ENCODE measurements at places on chromosomes 3 and 15. TPM values are rescaled to one million over a fixed set of nuclear protein-coding genes. Genes with fewer than 3 reads are reported as not detected.

DNA sequence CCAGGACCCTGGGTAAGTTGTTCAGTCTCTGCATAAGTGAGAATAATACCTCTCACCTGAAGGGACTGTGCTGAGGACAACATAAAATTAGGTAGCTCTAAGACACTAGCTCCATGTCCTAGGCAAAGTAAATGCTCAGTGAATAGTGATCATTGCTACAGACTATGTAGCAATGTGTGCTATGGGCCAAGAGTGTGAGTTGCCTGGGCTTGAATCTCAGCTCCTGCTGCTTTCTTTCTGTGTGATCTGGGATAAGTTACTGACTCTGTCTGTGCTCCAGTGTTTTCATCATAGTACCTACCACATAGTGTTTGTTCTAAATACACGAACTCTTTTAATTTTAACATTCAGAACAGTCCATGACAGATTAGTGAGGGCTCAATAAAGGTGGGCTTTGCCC lies 81.1 kb upstream of the MFGE8 start:
- no peak overlapping the region for H3K27ac ChIP-seq
- no peaks in the 10 kb centered on the region for H3K36me3 ChIP-seq
- H3K27me3 ChIP-seq, result no peaks in the 10 kb centered on the region
- H3K4me3 ChIP-seq, result no peak overlapping the region
- peaks cover 10% of the 10 kb centered on the region for H3K4me1 ChIP-seq
- DNase-seq, result no peak

DNA sequence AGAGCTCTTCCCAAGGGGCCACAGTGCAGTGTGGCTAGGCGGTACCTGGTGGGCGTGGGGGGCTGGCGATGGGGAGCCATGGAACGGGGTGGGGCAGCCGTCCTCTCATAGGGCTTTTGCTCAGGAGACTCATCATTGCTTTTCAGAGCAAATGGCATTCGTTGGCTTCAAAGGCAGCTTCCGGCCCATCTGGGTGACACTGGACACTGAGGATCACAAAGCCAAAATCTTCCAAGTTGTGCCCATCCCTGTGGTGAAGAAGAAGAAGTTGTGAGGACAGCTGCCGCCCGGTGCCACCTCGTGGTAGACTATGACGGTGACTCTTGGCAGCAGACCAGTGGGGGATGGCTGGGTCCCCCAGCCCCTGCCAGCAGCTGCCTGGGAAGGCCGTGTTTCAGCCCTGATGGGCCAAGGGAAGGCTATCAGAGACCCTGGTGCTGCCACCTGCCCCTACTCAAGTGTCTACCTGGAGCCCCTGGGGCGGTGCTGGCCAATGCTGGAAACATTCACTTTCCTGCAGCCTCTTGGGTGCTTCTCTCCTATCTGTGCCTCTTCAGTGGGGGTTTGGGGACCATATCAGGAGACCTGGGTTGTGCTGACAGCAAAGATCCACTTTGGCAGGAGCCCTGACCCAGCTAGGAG lies 40.8 kb downstream of the MESD start:
- no peak overlapping the region for H3K27ac ChIP-seq
- DNase-seq, result no peak
- H3K36me3 ChIP-seq, result peaks cover 10% of the 10 kb centered on the region
- H3K4me1 ChIP-seq, result no peaks in the 10 kb centered on the region
- no peak overlapping the region for H3K4me3 ChIP-seq
- no peaks in the 10 kb centered on the region for H3K27me3 ChIP-seq

DNA sequence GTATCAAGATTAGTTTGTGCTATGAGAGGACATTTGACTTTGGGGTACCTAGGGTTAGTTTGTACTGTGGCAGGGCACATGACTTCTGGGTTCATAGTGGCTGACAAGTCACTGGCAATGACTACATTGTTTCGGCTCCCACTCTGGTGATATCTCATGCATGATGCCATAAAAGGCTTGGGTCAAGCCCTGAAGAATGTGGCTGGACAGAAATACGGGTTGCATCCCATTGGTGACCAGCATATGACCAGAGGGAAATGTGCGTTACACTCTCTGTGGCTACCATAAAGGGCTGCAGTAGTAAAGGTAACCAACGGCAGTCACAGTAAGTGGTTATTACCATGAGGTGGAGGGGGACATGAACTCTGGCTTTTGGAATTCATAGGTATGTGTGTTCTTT lies 18.4 kb downstream of the THOC7 start:
- no peaks in the 10 kb centered on the region for H3K4me1 ChIP-seq
- H3K36me3 ChIP-seq, result no peaks in the 10 kb centered on the region

DNA sequence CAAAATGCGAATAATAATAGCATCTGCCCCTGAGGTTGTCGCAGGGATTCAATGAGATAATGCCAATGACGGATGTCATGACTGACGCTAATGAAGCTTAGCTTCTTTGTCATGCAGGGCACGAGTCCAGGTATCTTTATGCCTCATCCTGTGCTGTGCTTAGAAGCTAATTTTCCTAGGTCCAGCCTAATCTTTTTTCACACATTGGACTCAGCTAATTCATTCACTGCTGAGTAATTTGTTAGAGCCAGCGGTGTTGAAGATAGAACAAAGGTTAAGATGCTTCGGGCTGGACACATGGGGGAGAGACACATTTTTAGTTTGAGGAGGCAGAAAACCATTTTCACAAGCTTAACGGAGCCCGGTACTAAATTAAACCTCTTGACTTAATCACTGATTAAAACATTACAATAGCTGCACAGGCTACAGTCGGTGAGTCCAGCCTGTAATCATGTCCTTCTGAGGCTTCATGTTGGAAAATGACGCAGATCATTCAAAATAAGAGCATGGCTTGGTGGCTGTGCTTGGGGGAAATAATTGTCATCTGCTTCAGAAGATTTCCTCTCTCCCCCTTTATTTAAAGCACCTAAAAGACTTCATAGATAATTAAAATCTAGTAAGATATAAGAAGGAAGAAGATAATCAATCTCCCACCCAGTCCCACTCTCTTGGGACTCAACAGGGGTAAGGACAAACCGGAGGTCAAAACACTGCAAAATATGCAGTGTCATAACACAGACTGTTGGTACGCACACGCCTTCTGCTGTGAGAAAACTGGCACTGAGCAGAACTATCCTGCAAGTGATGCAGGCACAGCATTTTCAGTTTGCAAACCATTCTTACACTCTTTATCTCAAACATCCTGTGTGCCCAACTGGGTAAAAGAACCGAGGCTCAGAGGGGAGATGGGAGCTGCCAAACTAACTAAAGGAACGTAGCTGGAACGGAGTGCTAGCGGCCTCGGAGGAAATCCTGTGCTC lies 3.3 kb upstream of the CCDC174 start:
- no peaks in the 10 kb centered on the region for H3K36me3 ChIP-seq
- no peak overlapping the region for H3K27ac ChIP-seq
- DNase-seq, result no peak
- H3K4me3 ChIP-seq, result no peak overlapping the region
- H3K4me1 ChIP-seq, result no peaks in the 10 kb centered on the region

DNA sequence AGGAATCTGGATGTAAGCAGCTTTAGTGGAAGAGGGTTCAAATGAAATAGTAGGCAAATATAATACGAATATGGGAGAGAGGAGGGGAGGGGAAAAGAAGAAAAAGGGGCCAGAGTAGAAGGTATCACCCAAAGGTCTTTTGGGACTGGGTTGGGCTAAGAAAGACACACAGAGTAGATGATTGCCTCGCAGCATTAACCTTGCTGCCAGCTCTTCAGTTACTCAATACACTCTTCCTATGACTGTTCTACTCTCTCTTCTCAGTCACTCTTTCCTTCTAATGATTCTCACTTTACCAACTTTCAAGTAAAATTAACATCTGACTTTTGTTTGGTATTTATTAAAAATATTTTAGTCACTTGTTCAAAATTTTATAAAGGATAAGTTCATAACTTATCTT lies 52.8 kb downstream of the CLASP2 start:
- no peaks in the 10 kb centered on the region for H3K27me3 ChIP-seq
- peaks cover 9% of the 10 kb centered on the region for H3K4me1 ChIP-seq
- no peaks in the 10 kb centered on the region for H3K36me3 ChIP-seq
- no peak for DNase-seq
- H3K4me3 ChIP-seq, result no peak overlapping the region

GRCh38 chr15:60020736-60021135 lies 16.6 kb downstream of the FOXB1 start:
- no peak for DNase-seq
- H3K27me3 ChIP-seq, result peaks cover 6% of the 10 kb centered on the region
- no peak overlapping the region for H3K4me3 ChIP-seq

GRCh38 chr15:99616129-99616528 lies 50.3 kb downstream of the MEF2A start:
- H3K36me3 ChIP-seq, result no peaks in the 10 kb centered on the region
- no peaks in the 10 kb centered on the region for H3K27me3 ChIP-seq
- H3K4me1 ChIP-seq, result peaks cover 5% of the 10 kb centered on the region
- H3K27ac ChIP-seq, result no peak overlapping the region

DNA sequence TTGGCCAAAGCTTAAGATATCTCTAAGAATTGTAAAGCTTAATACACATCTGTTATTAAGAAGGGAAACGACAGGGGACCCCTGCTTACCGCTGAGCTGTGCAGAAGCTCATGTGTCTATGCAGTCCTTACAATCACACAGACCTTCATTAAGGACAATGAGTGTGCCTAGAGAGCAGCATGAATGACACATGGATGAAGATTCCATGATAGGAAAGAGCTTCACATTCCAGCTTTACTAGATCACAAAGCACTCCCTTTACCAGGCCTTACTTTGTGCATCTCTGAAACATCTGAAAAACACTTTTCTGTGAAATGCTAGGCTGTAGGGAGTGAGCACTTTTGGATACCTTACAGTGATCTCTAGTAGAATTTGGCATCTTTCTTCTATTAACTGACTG lies 32.0 kb downstream of the RNF168 start:
- H3K4me3 ChIP-seq, result no peak overlapping the region
- H3K27ac ChIP-seq, result no peak overlapping the region
- peaks cover 38% of the 10 kb centered on the region for H3K36me3 ChIP-seq
- H3K4me1 ChIP-seq, result no peaks in the 10 kb centered on the region

The ZBTB47 gene
- total RNA-seq, result 9.3 TPM

Measured in astrocyte (in vitro differentiated cells and primary cell).